ENCODE measurements at places on chromosomes 3 and 15. TPM values are rescaled to one million over a fixed set of nuclear protein-coding genes. Genes with fewer than 3 reads are reported as not detected.

The GOLGA8J gene
- 0.12 TPM for total RNA-seq

The KNG1 gene
- total RNA-seq: not detected

The TTLL3 gene
- 8.5 TPM for total RNA-seq

The ALDH1L1 gene
- total RNA-seq: 0.08 TPM
